DMS79 (cell line): ENCODE measurements at places on chromosomes 7 and 10.

- DNase-seq, result no peak
Measured at GRCh38 chr10:34780818-34781380, 34.2 kb downstream of the PARD3 start.

DNA sequence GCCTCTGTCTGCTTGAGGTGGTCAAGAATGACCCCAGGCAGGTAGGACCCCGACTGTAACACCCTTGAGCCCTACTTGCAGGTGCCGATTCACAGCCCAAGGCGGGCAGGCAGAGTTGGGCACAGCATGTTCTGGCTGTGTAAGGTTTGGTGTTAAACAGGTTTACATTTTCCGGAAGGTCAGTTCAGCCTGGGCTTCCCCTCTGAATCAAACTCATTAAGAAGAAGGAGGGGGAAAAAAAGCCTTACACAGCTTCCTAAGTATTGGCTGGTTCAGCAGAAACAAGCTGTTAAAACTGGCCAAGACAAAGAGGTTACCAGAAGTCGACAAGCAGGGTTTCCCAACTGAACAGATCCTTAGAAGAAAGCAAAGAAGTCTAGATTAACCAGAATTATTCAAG lies 132.7 kb downstream of the PRPF18 start:
- no peak for DNase-seq

DNA sequence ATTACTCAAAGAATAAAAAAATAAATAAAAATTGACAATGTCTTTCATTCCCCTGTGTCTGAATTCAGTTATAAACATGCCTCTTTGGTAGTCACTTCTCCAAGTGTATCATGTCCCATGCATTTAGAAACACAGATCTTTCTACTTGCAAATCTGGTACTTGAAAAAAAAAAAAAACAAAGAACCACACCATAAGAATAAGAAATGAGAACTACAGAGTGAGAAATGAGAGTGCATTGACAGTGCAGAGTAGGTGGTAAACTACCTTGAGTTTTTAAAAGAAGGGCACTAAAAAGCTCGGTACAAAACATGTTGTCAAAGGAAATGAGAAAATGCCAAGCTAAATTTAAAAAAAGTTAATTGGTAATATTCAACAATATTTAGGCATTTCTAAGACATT lies 123.0 kb downstream of the GPR85 start:
- DNase-seq, result no peak

- no peak for DNase-seq
Measured at GRCh38 chr7:107890493-107890961, 456 bp upstream of the DLD start.

- DNase-seq, result no peak
Measured at GRCh38 chr10:103765168-103765567, 90.2 kb downstream of the SH3PXD2A start.

GRCh38 chr7:132073920-132074589 lies 502.2 kb downstream of the PLXNA4 start:
- no peak for DNase-seq

DNA sequence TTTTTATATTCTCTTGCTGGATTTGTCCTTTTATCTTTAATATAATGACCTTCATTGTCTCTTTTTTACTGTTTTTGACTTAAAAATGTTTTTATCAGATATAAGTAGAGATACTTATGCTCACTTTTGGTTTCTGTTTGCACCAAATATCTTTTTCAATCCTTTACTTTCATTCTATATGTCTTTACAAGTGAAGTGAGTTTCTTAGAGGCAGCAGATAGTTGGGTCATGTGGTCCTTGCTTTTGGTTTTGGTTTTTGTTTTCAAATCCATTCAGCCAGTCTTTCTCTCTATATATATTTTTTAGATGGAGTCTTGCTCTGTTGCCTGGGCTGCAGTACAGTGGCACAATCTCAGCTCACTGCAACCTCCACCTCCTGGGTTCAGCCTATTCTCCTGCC lies 932.4 kb upstream of the LRRTM3 start:
- DNase-seq, result no peak

- DNase-seq, result no peak
Measured at GRCh38 chr7:38138171-38138570, 39.9 kb upstream of the STARD3NL start.

- no peak for DNase-seq
Measured at GRCh38 chr7:37100735-37101331, 347.8 kb downstream of the ELMO1 start.

DNA sequence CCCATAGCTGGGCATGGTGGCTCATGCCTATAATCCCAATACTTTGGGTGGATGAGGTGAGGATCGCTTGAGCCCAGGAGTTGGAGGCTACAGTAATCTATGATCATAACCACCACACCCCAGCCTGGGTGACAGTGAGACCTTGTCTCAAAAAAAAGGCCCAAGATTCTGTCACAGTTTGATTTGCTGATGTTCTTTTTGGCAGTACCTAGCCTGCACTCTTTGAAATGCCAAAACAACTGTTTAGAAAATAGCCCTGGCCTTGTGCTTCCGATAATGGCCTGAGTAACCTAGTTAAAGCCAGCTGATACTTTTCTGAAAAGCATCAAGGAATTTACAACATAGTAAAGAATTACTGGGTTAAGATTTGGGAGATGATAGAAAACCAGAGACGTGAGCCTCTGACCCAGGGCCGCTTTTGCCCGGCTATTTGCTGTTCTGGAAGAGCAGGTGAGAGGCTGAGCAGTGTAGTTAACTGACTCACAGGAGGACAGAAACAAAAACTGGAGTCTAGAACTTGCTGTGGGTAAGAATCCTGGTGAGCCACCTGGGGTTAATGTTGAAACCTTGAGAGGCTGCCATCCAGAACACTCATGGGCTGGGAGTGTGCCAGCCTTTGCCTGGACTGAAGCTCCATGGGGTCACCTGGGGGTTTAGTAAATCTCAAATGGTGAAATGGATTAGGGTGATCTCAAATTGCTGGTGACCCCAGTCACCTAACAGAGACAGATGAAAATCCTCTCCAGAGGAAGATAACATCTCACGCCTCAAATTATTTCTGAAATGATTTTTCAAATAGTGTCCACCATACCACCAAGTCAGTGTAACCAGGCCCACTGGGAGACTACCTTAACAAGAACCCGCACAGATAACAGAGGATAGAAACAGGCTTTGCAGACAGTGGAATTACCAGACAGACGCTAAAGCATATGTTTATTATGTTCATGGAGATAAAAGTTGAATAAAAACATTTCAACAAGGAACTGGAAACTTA lies 51.8 kb downstream of the GALNT11 start:
- DNase-seq, result no peak

DNA sequence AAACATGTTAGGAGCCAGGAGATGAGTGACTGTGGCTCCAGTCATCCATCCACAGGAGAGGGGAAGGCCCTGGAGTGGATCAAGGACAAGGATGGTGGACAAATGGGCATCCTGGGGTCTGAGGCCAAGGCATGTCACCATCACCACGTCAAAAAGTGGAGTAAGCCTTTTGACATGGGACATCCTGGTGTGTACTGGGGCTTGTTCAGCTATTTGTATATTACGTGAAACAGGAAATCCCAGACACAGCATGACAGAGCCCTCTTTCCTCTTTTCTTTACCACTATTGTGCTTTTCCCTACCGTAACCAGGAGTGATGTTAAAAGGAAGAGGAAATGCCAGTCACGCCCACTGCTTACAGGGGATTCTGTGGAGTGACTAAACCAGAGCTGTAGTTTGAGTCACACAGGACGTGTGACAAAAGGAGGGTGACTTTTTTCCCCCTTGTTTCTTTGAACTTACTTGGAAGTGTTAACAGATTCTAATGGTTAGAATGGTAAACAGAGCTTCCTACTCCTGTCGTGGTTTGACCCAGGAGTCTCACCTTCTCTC lies 15.4 kb downstream of the ACSL5 start:
- DNase-seq, result no peak

- DNase-seq, result no peak
Measured at GRCh38 chr10:34281661-34282582, 533.2 kb downstream of the PARD3 start.

DNA sequence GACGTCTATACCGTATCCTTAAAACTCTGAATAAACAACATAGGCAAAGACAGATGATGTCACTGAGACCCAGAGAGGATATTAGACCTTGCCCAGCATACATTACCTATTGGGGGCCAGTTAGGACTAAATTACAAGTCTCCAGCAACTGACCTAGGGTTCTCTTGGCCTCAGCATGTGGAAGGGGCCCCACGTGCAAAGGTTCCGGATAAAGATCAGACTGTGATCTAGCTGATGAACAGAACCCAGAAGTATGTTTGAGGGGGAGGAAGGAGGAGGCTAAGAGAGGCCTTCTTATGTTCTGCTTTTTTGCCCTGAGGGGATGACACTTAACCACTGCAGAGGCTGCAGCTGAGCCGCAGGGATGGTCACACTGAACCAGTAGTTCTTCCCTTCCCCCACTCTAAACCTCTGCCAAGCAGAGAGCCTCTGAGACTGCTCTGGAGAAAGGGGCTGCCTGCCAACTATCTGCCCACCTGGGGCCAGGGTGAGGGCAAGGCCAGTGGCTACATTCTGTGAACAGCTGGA lies 24.0 kb upstream of the KMT2C start:
- peak; percentile 86 for DNase-seq

GRCh38 chr10:100653957-100654781 lies 91.2 kb upstream of the PAX2 start:
- DNase-seq, result peak; percentile 45

DNA sequence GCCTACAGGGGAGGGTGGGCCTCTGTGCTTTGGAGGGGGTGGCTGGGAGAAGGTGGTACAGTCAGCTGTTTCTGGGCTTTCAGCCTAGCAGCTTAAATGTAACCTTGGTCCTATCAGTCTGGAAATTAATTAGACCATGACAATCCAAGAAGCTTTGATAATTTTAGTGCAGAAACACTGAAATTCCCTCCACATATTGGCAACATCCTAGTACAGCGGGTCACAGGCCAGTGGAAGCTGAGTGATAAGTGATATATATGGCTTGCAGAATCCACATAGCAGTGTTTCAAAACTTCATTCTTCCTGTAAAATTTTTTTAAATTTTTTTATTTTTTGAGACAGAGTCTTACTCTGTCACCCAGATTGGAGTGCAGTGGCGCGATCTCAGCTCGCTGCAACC lies 212.6 kb downstream of the TYW1 start:
- no peak for DNase-seq

DNA sequence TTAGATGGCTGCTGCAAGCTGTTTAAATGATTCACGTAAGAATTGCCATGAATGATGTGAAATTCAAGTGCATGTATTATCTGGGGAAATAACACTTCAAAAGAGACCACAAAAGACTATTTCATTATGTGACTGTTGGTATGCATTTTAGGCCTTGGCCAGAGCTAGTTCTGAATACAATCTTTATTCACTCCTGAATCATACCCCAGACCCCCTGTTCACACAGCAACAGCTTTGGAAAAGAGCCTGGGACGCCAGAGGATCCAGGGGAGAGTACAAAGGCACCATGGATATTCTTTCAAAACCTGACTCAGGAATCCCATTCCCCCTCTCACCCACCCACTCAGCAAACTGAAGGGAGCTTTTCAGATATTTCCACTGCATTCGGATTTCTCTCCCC lies 377.1 kb upstream of the DPP6 start:
- DNase-seq, result no peak

- no peak for DNase-seq
Measured at GRCh38 chr7:101606498-101606923, 22.6 kb downstream of the MYL10 start.

DNA sequence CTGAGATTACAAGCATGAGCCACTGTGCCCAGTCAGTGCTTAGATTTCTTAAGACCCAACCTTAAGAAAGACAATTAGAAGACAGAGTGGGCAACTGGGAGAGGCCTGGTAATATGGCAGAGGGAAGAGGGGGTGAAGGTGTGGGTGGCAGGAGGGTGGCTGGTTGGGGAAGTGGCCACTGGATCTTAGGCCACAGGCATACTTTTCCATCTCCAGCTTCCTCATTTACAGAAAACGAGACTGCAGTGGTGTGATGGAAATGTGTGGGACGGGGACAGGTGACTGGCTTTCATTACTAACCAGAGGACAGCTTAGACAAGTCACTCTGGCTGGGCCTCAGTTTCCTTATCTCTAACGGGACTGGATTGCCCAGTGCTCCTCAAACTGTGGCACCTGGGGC lies 1.0 kb upstream of the FFAR4 start:
- DNase-seq, result no peak

- no peak for DNase-seq
Measured at GRCh38 chr7:77863860-77864259, 65.3 kb downstream of the PHTF2 start.

- no peak for DNase-seq
Measured at GRCh38 chr7:51471981-51472296, 155.3 kb upstream of the COBL start.

- DNase-seq, result no peak
Measured at GRCh38 chr7:101555269-101555920, 73.7 kb downstream of the MYL10 start.

GRCh38 chr7:16929146-16929762 lies 47.5 kb upstream of the AGR3 start:
- no peak for DNase-seq

- no peak for DNase-seq
Measured at GRCh38 chr10:15183689-15184481, 15.4 kb upstream of the NMT2 start.

- peak; percentile 4 for DNase-seq
Measured at GRCh38 chr10:25465582-25466372, 291.0 kb downstream of the GPR158 start.

DNA sequence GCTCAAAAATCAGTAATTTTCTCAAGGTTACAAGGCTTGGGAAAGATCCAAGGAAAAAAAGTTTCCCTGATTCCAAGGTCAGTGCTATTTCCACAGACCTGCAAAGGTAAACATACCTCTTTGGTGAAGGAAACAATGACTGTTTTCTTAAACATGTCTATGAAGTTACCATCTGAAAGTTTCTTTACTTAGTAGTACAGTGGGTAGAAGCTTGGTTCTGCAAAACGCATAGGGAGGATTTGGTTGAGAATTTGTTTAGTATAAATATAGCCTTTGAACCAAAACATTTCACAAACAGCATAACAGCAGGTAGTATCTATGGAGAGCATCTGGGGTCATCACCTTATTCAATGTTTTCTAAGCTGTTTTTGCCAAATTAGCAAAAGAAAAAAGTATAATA lies 169.6 kb downstream of the CCSER2 start:
- DNase-seq, result no peak

GRCh38 chr10:78664929-78665553 lies 403.7 kb upstream of the ZMIZ1 start:
- no peak for DNase-seq

- no peak for DNase-seq
Measured at GRCh38 chr7:116797612-116798011, 64.8 kb upstream of the CAPZA2 start.

DNA sequence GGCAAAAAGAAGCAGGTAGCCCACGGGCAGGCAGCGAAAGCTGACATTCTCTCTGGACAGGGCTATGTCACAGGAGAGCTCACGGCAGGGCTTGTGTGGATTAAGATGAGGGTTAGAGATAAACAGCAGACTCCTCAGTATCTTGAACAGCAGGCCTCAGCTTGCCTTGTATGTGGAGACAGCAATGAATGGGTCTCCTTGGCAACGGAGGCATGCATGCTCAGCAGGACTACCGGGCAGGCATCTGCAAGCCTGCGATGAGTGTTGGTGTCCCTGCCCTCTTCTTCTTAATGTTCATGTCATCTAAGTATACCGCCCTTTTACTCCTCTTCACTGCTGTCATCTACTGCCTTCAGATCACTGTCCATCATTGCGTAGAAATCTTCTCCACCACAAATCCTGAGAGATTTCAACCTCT lies 81.9 kb upstream of the C1GALT1 start:
- no peak for DNase-seq
